ENCODE measurements at places on chromosomes 5 and 9. TPM values are rescaled to one million over a fixed set of nuclear protein-coding genes. Genes with fewer than 3 reads are reported as not detected.

- DNase-seq: no peak
These were observed 46.6 kb upstream of the NPR3 start for GRCh38 chr5:32664523-32664922.

GRCh38 chr9:76374783-76375559 is 19.3 kb downstream of the RFK start:
- no peak for DNase-seq

The GLRX gene
- 75.9 TPM for total RNA-seq

The C5orf34 gene
- 2.5 TPM for total RNA-seq

GRCh38 chr5:58523956-58524355 is 32.7 kb downstream of the GAPT start:
- no peak for DNase-seq

GRCh38 chr9:122807271-122807900 is 7.5 kb downstream of the OR1K1 start:
- no peak for DNase-seq

The MOB3B gene
- total RNA-seq: 0.64 TPM

DNA sequence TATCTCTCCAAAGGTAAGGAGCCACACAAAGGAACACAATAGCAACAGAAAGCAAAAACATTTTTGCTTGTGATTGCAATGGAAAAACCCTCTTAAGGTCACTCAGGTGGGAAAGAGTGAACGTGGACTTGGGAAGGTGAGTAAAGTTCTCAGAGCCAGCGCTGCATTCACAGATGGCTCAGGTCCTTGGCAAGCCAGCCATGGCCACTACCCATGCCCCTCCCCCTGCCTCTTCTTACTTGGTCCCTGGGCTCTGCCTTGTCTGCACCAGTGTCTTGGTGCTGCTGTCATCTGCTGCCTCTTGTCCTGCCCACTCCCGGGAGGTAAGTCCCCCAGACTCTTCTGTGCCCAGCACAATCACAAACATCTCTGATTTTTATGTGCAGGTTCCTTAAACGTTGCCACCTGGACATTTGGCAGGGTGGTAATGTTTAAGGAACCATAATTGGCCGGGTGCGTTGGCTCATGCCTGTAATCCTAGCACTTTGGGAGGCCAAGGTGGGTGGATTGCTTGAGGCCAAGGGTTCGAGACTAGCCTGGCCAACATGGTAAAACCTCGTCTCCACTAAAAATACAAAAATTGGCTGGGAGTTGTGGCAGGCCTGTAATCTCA is 74.6 kb downstream of the FEM1C start:
- no peak for DNase-seq
